Vagina (tissue), 2 donors: ENCODE measurements at places on chromosomes 5 and 9. TPM values are rescaled to one million over a fixed set of nuclear protein-coding genes. Genes with fewer than 3 reads are reported as not detected.

CLIC3 gene
- 23.6 TPM for total RNA-seq

PAXX gene
- 62.9 TPM for total RNA-seq

DBH gene
- 12.0 TPM for total RNA-seq

KLF9 gene
- 98.5 TPM for total RNA-seq

GHR gene
- 16.7 TPM for total RNA-seq

ABLIM3 gene
- total RNA-seq = 50.8 TPM

FAM200C gene
- total RNA-seq = 2.5 TPM

POLR3G gene
- 5.4 TPM for total RNA-seq

PCDHGA12 gene
- 10.6 TPM for total RNA-seq

GRCh38 chr9:129649726-129650679 lies 8.1 kb upstream of the ASB6 start:
- DNase-seq = no peak

GRCh38 chr9:19049917-19050636 lies 850 bp downstream of the RRAGA start:
- no peak for DNase-seq

- no peak for DNase-seq
Observed at GRCh38 chr9:83538172-83538889, at the start of gene FRMD3. Gene FRMD3, minus strand, starts transcription at chr9:83538401. Its CDS starts 170 bp downstream, at chr9:83538231.

- no peak for DNase-seq
Observed at GRCh38 chr9:83199240-83199639, 136.3 kb upstream of the RASEF start.

GRCh38 chr5:172076761-172077244 lies 70.4 kb upstream of the FBXW11 start:
- no peak for DNase-seq

DNA sequence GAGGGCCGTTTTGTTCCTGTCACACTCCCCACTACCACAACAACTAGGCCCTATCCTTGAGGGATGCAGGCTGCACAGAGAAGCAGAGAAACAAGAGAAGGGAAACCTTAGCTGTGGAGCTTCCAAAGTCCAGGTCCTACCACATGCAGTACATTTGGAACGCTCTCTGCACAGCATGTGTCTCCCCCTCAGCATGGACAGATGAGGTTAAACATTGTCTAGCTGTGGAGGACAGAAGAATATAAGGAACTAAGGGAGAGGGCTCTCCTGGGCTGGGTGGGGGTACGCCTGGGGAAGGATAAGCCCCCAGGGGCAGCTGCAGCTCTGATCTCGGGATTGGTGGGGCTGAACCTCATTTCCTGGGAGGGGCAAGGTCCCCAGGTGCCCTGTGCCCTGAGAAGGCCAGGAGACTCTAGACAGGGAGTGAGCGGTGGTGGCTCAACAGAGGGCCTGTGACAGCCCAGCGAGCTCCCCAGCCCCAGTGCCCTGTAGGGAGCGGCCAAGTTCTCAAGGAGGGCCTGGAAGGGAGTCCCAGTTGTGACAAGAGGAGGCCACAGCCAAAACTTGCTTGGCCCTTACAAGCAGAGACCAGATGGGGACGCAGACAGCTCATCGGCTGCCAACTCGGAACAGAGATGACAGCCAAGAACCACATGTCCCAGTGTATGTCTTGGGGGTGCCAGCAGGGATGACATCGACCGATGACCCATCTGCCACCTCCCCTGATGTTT lies 30.1 kb downstream of the TSPAN17 start:
- no peak for DNase-seq

GRCh38 chr9:109193974-109194556 lies 27.0 kb upstream of the FRRS1L start:
- DNase-seq = no peak

DNA sequence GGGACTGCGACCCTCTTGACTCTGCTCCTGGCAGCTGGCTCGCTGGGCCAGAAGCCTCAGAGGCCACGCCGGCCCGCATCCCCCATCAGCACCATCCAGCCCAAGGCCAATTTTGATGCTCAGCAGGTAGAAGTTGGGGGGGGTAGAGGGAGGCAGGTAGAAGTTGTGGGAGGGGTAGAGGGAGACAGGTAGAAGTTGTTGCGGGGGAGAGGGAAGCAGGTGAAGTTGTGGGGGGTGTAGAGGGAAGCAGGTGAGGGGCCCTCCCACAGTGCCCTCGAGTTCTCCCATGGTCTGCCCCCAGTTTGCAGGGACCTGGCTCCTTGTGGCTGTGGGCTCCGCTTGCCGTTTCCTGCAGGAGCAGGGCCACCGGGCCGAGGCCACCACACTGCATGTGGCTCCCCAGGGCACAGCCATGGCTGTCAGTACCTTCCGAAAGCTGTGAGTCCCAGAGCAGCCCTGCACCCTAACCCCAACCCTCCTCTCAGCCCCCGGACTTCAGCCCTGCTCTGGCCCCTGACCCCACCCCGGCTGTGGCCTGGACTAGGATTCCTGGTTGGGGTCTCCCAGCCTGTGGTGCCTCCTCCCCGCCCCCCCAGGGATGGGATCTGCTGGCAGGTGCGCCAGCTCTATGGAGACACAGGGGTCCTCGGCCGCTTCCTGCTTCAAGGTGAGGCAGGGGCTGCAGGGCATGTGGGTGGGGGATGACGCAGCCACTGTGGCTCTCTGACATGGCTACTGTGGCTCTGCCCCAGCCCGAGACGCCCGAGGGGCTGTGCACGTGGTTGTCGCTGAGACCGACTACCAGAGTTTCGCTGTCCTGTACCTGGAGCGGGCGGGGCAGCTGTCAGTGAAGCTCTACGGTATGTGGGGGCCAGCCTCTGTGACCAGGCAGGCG lies 537 bp downstream of the C8G start:
- DNase-seq = no peak

DNA sequence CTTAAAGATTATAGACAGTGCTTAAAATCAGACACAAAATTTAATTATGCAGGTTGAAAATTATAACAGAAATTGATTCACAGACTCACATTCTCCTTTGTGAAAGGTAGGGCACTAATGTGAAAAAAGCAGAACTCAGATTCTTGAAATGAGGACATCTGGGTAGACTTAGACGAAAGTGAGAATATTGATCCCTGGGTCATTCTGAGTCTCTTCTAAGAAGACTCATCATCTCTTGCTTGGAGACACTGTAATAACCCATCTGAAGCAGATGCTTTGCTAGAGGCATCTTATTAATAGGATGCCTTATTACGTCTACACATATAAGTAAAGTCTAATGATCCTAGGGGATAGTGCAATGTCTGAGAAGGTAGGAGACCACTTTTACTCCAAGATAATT lies 274.4 kb downstream of the HINT1 start:
- DNase-seq = no peak

GRCh38 chr5:74167206-74167929 lies 473.2 kb downstream of the ENC1 start:
- DNase-seq = no peak

DNA sequence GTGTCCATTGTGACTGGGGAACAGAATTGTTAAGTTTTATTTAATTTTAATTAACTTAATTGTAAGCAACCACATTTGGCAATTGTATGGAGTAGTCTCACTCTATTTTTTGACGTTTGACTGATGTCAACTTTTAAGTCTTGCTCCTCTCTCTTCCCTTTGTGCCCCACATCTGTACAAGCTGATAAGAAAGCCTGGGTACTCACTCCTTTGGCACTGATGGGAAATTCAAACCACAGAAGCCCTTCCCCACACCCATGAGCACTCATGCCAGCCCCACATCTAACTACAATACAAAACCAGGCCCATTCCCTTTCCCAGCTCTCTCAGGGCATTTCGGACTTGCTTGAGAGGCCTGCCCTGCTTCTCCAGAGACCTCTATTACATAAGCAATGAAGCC lies 451.5 kb upstream of the KIF2A start:
- no peak for DNase-seq

DNA sequence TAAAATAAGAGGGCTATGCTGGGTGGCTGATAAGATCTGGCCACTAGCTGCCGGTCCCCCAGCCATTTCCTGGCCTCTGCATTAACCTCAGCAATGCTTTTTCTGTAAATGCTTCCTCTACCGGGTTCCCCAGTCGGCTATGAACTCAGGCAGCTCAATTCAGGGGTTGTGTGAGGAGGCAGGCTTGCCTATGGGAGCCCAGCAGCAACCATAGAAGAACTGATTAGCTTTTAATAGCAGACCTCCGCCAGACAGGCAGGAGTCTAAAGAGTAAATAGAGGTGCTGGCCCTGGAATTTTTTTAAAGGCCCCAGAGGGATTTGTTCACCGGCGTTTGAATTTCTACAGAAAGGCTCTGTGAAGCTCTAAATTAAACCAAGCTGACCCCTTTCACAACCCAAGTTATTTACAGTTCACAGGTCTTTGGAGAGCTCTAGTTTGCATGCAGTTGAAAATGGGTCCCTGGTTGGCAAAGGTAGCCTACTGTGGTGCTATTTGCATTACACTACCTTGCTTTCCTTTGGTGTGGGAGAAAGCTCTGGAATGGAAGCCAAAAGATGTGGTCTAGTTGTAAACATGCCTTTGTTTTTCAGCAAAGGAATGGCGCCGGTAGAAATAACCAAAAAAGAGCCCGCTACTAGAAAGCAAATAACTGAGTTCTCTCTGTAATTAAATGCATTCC lies 289.7 kb upstream of the SEMA6A start:
- DNase-seq = no peak

DNA sequence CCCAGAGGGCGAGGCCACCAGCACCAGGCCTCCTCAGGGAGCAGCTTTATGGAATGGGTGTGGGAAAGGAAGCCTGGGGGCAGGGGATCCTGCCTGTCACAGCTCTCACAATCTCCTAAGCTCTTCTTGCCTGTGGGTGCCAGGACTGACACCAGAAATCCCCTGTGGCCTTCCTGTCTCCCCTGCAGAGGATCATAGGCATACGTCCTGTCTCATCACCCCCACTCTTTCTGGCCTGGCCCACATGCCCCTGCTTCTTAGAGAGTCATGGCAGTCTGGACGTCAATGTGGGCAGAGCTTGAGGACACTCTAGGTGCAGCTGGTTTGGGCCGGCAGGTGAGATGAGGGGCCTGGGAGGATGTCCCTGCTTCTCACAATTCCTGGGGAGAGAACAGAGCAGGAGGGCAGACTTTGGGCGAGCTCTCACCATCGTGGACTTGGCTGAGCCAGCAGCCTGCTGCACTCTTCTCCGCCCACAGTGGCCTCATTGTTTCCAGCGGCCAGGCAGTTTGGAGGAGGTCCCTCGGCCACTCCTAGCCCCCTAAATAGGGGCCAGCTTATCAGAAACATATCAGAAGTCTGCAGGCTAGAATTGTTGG lies 67.3 kb upstream of the ZFR start:
- no peak for DNase-seq

- DNase-seq = no peak
Observed at GRCh38 chr5:163387589-163388343, 49.6 kb upstream of the CCNG1 start.

DNA sequence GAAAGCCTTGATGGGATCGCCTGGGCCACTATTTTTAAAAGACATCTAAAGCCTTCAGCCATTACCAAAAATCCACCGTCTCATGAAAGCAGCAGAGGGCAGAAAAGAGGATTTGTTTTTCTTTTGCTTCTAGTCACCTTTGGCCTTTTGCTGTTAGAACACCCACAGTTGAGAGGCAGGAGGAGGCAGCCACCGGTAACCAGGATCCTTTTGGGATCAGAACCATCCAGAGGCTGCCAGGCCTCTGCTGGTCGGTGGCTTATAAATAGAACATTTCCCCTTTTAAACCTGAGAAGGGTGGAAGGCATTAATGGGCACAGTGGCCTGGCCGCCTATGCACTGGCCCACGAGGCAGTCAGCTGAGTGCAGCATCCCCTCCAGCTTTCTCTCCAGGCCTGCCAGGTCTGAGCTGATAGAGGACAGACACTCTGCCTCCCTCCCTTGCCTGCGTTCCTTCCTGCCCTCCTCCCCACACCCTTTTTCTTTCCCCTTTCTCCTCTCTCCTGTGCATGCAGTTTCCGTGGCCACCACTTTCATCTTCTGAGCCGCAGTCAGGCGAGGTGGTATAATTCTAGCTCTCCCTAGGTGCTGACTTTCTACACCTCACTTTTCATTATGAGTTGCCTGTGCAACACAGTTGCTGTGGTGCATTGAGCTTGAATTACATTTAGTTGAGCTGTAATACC lies 253.4 kb downstream of the ARHGAP26 start:
- DNase-seq = no peak

DNA sequence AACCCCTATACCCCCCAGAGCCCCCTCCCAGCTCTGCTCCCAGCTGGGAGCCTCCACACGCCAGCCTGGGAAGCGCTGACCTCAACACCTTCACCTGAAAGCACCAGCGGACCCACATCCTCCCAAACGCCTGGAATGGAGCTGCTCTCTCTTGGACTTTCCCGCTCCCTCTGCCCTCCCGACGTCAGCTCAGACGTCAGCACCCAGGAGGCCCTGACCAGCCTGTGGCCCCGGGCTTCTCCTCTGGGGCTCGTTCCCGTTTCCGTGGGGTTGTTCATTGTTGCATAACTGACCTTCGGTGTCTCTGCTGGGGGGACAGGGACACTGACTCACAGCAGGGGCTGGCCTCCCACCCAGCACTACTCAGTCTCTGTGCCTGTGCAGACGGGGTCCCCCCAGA lies 35.0 kb upstream of the SLC6A3 start:
- DNase-seq = no peak

GRCh38 chr9:124019771-124020519 lies 8.4 kb downstream of the LHX2 start:
- no peak for DNase-seq

DNA sequence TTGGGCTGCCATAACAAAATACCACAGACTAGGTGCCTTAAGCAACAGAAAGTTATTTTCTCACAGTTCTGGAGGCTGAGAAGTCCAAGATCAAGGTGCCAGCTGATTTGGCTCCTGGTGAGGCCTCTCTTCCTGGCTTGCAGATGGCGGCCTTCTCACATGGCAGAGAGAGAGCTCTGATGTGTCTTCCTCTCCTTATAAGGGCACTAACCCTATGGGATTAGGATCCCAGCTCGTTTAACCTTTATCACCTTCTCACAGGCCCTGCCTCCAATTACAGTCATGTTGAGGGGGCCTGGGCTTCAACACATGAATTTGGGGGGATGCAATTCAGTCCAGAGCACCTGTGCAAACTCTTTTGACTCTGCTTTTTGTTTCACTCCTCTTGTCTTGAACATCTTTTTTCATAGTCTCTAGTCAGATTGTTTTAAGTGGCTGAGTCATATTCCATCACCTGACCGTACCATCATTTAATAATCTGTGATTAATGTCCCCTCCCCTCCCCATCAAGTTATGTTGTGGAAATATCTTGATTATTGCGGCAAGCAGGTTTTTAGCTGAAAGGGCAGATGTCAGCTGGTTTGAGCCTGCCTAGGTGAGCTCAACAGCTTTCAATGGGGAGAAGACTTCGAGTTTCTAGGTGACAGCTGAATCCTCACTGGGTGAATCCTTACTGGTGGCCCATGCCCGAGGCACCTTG lies 61.8 kb downstream of the NDFIP1 start:
- DNase-seq = no peak

DNA sequence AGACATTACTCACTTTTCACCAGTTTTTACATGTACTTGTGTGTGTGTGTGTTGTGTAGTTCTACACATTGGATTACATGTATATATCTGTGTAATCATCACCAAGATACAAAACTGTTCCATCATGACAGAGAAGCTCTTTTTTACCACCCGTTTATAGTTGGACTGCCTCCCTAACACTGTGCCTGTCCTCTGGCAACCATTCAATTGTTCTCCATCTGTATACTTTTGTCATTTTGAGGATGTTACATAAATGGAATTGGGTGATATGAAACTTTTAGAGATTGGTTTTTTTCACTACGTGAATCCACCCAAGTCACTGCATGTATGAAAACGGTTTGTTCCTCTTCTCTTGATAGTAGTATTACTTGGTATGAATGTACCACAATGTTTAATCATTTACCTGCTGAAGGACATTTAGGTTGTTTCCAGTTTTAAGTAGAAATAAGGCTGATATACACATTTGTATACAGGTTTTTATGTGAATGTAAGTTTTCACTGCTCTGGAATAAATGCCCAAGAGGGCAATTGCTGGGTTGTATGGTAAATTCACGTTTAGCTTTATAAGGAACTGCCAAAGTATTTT lies 126.2 kb downstream of the MAPKAP1 start:
- no peak for DNase-seq

GRCh38 chr5:138972836-138973235 lies 97.7 kb upstream of the LRRTM2 start:
- DNase-seq = no peak
